ENCODE measurements at places on chromosomes 1 and 21.

DNA sequence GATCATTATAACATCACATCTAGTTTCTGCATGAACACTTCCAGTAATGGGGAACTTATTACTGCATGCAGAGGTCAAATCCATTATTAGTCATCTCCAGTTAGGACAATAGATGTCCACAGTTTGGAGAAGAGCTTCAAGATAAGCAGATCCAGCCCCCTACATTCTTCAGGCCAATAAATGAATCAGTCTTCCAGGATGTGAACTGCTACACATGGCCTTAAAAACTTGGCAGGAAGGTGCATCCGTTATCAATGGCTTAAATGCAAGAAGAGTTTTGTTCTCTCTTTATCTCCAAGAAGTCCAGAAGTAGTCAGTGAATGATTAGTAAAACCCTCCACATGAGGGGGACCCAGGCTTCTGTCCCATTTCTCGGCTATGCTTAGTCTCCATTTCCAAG, 70.8 kb downstream of the DMRTA2 start:
- no peak for DNase-seq

DNA sequence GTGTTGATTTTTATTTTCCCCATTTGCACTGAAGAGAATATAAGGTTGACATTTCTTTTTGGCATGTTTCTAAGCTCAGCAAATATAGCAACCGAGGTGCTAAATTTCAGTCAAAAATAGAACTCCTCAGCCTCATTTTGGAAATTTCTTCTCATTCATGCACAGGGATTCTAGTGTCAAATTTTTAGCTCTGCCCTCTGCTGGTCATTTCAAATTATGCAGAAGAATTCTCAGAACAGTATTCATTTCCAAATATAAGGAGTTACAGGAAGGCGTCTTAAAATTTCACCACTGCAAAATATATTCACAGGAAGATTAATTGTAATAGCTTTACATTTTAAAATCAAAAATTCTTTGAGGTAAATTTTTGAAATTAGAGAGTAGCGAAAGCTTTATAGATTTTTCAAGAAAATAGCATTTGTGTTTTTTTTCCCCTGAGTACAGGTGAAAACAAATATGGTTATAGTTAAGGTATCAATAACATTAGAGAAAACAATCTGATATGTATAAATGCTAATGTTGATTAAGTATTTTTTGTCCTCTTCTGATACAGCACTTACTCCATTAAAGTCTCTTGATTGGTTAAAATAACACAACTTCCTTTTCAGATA, 57.9 kb downstream of the FMN2 start:
- no peak for DNase-seq

DNA sequence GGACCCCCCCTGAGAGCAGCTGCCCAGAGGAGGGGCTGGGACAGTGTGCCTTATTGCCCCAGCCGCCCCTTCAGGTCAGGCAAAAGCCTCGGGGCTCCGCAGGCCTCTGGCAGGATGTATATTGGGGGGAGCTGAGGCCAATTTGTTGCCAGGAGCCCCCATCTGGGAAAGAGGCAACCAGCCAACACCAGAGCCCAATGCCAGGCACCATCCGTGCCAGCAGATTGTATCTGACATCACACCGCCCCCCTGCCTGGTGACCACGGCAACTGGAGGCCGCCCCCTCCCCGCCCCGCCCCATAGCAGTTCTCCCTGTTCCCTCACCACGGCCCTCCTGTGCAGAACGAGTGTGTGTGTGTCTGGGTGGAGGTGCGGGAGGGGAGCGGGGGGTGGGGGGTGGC, 3.6 kb upstream of the PLEKHG5 start:
- no peak for DNase-seq

- DNase-seq, result peak; percentile 20
Measured at GRCh38 chr1:37234941-37235418, 200.7 kb upstream of the GRIK3 start.

GRCh38 chr1:32012709-32013385, 821 bp upstream of the KHDRBS1 start:
- DNase-seq, result no peak

- peak; percentile 50 for DNase-seq
Measured at GRCh38 chr1:170929412-170929834, 5.9 kb upstream of the MROH9 start.

GRCh38 chr1:186076006-186076405, 299.0 kb downstream of the TPR start:
- DNase-seq, result no peak

DNA sequence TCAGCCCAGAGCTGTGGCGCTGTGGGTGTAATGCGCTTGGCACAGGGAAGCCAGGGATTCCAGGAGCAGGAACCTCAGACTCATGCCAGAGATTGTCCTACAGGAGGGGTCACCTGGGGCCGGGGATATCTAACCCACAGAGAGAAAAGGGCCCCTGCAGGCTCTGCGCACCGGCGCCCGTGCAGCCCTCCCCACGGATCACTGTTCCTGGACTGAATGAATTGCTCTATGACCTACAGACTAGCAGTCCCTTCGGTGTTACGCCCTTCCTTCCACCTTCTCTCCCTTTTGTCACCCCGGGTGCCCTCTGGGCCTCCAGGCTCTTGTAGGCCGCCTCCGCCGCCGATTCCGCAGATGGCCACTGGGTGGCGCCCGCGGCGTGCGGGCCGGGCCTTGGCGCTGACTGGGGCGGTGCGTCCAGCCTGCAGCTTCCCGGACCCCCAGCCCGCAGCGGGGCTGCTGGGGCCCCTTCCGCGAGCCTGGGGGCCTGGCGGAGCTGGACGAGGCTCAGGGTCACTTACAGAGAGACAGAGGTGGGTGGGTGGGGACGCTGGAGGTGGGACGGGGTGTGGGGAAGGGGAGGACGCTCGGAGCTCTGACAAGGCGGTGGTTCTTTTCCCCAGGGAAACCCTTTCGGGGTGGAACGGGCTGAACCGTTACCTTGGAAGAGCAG, 101.3 kb downstream of the IER5 start:
- peak; percentile 79 for DNase-seq

- DNase-seq, result no peak
Measured at GRCh38 chr1:106793651-106794050, 262.8 kb upstream of the PRMT6 start.

GRCh38 chr1:5976726-5977493, 15.3 kb downstream of the NPHP4 start:
- DNase-seq, result no peak

DNA sequence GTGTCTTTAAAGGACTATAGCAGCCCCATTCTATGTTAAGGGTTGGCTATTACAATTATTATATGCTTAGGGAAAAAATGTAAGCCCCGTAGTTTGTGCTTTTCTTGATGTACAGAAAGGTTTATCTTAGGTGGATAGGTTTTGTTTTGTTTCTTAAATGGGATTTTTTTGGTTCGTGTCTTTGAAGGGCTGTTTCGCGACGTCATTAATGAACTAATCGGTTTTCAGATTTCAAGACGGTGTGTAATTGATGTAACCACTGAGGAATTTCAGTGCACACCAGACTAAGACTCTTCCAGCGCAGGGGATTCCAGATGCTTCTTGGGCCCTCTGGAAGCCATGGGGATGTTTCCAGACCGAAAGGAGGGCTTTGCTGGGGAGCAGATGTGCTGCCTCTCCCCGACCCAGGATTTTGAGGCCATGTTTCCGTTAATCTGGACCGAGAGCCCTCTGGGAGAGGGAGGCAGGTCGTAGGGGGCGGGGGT, 4.8 kb upstream of the SIM2 start:
- no peak for DNase-seq

DNA sequence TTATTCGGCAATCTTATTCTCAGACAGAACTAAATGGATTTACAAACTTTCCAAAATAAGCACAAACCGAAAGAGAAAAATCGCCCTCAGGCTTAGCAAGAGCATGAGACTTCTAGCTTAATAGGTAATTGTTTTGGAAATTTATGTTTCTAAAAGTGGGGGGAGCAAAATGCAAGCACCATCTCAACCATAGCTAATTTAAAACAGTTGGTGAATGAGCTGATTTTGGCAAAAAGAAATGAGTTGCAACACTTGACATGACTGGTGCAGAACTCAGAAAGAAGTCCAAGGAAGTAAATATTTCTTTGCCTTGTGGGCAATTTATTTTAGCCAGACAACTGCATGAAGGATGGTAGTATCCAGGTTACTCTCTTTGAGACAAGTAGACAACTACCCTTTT, 71.5 kb upstream of the PTGFR start:
- no peak for DNase-seq

- no peak for DNase-seq
Measured at GRCh38 chr1:111653709-111654108, 34.1 kb downstream of the RAP1A start.

DNA sequence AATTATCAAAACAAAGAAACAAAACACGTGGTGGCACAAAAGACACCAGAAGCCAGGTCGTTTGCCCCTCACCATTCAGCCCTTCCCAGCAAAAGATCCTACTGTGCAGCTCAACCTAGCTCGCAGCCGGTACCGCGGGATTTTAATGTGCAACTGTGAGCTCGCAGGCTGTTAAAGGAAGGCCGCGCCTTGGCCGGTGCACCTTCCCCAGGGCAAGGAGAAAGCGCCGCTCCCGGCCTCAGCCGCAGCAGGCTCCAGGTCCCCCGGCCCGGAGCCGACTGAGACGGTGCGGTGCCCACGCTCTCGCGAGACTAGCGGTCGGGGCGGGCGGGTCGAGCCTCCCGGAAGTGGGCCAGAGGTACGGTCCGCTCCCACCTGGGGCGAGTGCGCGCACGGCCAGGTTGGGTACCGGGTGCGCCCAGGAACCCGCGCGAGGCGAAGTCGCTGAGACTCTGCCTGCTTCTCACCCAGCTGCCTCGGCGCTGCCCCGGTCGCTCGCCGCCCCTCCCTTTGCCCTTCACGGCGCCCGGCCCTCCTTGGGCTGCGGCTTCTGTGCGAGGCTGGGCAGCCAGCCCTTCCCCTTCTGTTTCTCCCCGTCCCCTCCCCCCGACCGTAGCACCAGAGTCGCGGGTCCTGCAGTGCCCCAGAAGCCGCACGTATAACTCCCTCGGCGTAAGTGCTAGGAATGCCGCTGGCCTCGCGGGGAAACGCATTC, at the start of gene AGL:
Gene AGL, plus strand, starts transcription at position 618 of the 715 bp plus-strand sequence. CDS start 682 bp downstream, outside the sequence.
- DNase-seq, result peak; percentile 89

DNA sequence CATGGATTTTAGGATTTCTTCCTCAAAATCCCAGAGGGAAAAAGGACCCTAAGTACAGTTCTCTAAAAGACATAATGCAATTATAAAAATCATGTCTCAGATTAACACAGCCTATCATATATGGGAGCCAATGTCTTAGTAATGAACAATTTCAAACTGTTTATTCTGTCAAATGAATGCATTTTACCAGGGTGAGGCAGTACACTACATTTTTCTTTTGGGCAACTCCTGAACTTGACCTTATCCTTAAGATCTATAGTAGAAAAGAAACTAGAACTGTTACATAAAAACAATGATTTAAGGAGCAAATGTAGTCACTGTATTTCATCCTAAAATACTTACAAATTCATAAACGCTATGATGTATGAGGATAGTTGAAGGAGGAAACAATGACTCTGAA, 226.3 kb upstream of the B3GALT2 start:
- no peak for DNase-seq

Data from right hindlimb (tissue), 1 donor.